Glutamatergic neuron (in vitro differentiated cells): ENCODE measurements at places on chromosomes 7 and 10.

DNA sequence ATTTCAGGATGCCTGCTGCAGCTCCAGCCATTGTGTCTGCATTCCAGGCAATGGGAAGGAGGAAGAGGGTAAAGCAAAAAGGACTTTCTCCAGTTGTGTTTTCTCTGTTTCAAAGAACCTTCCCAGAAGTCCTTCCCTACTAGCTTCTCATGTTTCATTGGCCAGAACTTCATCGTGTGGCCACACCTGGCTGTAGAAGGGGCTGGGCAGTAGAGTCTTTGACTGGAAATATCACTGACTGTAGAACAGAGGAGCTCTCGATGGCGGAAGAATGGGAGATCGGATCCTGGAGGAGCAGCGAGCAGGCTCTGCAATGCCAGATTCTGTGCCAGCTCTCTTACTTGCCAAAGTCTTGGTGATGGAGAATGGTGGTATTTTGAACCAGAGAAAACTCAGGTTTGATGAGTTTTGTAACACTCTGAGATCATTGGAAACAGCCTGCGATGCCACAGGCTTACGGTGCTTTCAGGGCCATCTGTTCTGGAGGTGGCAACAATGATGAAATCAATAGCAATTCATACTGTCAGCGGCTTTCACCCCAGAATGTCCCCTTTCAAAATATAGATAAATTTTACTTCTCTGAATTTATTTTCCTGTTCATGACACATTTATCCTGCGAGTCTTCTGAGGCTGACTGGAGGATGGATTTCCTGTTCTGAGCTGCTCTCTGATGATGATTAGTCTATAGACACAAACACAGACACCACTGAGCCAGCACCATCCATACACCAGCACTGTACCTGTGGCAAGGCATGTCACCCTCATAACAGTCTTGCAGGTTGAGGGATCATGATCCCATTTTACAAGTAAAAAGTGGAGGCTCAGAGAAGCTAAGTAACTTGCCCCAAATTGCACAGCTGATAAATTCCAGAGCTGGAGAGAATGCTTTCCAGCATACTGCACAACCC lies 204.2 kb downstream of the EMX2 start:
- DNase-seq, result no peak

- peak; percentile 84 for DNase-seq
Measured at GRCh38 chr7:38630720-38631673, at the start of gene AMPH. Gene AMPH, minus strand, starts transcription at chr7:38631373. Its CDS starts 22 bp downstream, at chr7:38631351.

GRCh38 chr10:50561816-50562215 lies 61.9 kb downstream of the SGMS1 start:
- DNase-seq, result no peak

DNA sequence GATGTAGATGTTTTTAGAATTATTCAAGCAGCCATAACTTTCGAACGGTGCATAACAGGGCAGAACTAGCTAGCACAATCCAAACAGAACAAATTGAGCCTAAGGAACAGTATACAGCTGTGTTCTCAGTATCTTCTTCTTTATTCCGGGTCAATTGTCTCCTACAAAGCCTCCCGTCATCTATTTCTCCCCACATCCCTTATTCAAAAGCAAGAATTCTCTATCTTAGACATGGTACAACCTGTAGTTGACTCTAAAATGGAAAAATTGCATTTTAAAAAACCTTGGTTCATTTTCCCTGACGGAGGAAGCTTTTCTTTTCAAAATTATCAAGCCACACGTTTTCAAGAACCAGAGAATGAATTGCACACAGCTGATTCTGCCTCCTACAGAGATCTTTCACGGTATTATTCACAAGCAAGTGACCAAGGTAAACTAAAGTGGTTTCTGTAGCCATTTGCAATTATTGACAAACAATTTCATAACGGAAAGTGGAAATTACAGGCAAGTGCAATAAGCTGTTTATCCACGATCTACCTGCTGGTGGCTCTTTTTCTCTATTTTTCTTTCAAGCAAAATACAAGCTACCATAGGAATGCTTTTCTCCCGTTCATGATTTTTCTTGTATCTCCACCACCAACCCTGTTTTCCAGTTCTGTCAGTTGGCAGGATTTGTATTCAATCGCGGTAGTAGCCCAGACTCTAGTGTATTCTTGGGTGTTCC lies 2.3 kb downstream of the GRM8 start:
- DNase-seq, result no peak

DNA sequence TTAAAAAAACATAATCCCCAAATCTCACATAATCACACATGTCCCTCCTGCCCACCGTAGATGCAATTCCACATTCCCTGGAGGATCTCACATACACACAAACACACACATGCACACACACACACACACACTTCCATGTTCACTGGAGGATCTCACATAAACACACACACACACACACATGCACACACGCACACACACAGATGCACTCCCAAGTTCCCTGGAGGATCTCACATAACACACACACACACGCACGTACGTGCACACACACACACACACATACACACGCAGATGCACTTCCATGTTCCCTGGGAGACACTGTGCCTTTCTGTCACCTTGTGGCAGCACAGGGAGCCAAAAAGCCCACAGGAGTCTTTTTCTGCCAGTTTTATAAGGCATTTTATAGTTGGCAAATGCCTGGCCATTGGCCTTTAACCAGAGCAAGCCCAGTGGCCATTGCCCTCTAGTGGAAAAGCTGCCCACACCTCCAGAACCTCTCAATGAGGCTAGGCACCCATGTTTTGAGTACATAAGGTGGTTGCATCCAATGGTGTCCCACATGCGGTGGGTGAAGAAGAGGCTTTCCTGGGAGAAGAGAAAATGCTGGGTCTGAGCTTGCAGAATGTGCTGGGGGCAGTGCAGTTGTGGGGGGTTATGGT lies 115.4 kb upstream of the ACBD5 start:
- DNase-seq, result no peak

DNA sequence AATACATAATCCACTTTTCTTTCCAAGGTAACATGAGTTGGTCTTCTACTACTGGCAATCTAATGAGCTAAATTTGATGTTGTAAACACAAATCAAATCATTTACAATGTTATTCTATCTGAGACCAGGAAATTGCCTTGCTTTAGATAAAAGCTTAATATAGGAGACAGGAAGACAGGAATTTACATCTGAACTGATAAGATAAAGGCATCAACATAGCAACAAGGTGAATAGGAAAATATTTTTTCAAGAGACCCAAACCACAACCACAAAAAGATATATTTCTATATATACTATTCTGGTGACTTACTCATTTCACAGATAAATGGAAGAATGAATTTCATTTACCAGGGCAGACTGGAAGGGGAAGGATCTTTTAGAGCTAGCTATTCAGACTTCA lies 46.3 kb upstream of the CALCR start:
- no peak for DNase-seq

GRCh38 chr10:131533846-131534526 lies 222.5 kb upstream of the TCERG1L start:
- DNase-seq, result no peak

- DNase-seq, result no peak
Measured at GRCh38 chr10:78815702-78816334, 252.9 kb upstream of the ZMIZ1 start.

DNA sequence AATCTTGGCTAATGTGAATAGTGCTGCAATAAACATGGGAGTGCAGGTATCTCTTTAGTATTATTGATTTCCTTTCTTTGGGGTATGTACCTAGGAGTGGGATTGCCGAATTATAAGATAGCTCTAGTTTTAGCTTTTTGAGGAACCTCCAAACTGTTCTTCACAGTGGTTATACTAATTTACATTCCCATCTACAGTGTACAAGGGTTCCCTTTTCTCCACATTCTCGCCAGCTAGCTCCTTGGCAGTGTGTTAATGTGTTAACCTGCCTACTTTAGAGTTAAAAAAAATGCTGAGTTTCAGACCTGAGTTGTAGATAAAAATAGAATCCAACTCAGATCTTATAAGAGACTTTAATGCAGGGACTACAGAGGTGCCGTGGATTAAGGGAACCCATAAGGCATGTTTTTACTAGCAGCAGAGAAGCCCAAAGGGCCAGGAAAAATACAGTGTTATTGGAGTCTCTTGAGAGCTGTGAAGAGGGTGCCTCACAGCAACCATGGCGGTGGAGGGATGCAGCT lies 35.4 kb downstream of the CDK13 start:
- no peak for DNase-seq

GRCh38 chr7:43481902-43482678 lies 100.8 kb upstream of the STK17A start:
- DNase-seq, result no peak

DNA sequence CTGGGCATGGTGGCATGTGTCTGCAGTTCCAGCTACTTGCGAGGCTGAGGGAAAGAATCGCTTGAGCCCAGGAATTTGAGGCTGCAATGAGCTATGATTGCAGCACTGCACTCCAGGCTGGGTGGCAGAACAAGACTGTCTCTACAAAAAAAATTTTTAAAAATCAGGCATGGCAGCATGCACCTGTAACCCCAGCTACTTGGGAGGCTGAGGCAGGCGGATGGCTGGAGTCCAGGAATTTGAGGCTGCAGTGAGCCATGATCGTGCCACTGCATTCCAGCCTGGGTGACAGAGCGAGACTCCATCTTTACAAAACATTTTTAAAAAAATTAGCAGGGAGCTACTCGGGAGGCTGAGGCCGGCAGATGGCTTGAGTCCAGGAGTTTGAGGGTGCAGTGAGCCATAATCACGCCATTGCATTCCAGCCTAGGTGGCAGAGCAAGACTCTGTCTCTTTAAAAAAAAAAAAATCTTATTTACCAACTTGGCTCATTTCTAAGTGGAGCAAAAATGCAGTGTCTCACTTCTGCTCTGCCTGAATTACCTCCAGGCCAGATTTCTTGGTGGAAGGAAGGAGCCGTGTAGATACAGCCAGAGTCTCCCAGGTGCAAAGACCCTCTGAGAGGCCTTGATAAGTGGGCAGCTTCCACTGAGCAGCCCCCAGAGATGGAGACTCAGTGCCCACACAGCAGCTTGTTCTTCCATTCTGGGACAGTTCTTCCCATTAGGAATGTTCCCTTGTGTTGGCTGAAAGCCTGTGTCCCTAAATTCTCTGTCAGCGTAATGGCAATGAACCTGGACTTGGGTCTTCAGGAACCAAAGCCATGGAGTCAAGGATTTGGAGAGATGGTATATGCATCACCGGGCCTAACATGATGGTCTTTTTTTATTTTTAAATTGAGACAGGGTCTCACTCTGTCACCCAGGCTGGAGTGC lies 30.0 kb downstream of the GTF2IRD1 start:
- DNase-seq, result no peak

- DNase-seq, result no peak
Measured at GRCh38 chr10:30422981-30423654, 10.9 kb upstream of the MAP3K8 start.

DNA sequence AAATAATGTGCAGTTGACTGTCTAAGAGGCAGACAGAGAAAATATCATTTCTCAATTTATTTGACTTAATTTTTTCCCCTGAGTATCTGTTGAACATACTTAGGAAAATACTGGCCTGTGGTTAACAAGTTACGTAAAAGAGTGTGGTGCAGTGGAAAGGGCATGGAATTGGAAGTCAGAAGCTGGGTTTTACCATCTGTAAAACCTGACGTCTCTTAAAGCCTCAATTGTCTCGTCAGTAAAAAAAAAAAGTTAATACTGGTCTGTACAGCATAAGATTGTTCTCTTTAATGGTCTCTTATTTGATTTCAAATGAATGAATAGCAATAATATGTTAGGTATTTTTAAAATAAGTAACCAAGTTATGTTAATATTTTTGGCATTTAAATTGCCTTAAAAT lies 67.8 kb downstream of the PHTF2 start:
- no peak for DNase-seq

DNA sequence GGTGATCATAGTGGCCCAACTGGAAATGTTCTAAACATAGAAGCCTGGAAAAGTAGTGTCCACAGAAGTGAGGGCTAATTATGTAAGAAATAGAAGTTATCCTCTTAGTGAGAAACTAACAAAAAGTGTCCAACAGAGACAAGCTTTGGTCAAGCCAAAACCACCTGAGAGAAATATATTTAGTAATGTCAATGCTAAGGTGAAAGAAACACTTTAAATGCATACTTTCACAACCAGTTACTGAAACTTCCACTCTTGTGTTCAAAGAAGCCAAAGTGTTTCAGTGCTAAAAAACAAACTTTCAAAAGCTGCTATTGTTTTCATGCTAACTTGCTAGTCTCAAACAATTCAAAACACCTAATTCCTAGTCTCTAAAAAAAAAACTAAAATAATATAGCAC lies 18.1 kb downstream of the RAB11FIP2 start:
- DNase-seq, result no peak

DNA sequence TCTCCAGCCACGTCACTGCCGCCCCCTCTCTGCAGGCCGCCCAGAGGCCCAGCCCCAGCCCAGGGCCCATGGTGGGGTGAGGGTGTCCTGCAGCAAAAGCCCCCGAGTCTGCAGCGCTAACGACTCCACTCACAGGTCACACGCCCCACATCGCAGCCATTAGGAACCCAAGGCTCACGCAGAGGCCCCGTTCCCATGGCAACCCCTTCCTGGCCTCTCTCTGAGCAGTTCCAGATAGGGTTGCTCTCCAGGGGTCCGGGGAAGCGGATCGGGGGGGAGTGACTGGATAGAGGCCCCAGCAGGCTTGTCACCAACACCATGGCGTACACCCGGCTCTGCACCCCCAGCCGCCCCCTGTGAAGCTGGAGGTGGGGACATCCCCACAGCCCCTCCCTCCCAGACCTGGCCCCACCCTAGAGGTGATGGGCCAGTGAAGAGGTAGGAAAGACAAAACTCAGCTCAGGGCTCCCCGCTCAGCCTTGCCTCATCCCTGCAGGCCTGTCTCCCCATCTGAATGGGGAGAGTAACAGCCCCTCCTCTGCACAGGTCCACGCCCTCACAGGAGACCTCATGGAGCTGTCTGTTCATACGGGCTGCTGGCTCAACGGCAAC lies 41.2 kb downstream of the TNRC18 start:
- DNase-seq, result peak; percentile 82

DNA sequence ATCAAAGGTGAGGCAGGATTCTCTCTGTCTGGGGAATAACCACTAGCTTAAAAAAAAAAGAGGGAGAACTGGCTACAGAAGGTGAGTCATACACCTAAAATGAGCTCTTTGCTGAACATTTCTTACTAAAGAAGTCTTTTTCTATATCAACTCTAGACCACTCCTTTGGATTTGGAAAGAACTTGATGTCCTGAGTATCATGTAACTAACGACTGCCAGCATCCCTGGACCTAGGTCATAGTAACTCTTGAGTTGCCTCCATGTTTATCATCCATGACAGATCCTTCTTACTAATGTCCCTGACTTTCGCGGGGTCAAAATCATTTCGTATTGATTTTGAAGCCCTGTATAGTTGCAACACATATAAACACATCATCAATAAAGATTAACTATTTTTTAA lies 89.1 kb downstream of the CNOT4 start:
- DNase-seq, result no peak

GRCh38 chr10:102133373-102134195 lies 744 bp downstream of the PPRC1 start:
- peak; percentile 74 for DNase-seq

- DNase-seq, result no peak
Measured at GRCh38 chr10:53314876-53315275, 542.3 kb upstream of the MBL2 start.

GRCh38 chr10:21969326-21970287 lies 33.9 kb downstream of the DNAJC1 start:
- no peak for DNase-seq

GRCh38 chr10:119283818-119284217 lies 76.4 kb downstream of the GRK5 start:
- DNase-seq, result no peak
